Kidney (tissue), 22 donors: ENCODE measurements at places on chromosomes 2 and 18. TPM values are rescaled to one million over a fixed set of nuclear protein-coding genes. Genes with fewer than 3 reads are reported as not detected.

The SCN2A gene
- polyA plus RNA-seq, result 2.7 TPM

The WDR54 gene
- 37.6 TPM for polyA plus RNA-seq

The NPHP1 gene
- polyA plus RNA-seq, result 18.3 TPM

- peak; percentile 1 for DNase-seq
Observed at GRCh38 chr2:1736997-1737480, 7.3 kb downstream of the PXDN start.

GRCh38 chr2:240223631-240224030 lies 83.2 kb upstream of the OTOS start:
- peak; percentile 3 for DNase-seq

- DNase-seq, result no peak
Observed at GRCh38 chr18:26021061-26021754, 69.2 kb downstream of the SS18 start.

DNA sequence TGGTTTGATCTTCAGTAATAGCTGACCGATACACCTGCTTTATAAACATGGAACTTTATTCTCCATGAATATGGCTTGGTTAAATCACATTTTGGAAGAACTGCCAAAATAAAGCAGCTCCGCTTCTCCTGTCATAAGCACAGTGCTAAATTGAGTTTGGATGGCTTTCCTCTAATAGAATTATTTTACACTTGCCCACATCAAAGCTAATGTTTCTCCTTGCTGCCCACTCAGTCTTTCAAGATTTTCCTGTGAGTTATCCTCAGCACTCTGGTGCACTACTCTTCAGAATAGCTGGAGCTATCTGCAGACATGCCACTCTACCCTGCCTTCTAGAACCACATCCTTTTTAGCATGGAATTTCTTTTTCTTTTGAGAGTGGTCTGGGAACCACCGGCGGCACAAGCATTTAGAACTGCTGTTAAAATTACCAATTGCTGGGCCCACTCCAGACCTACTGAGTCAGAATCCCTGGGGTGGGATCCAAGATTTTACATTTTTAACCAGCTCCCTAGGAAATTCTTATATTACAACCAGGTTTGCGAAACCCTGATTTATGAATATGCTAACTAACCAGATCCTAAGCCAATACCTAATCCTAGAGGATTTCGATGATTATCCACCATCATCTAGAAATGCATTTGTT lies 283.3 kb downstream of the AFF3 start:
- DNase-seq, result no peak
